ENCODE measurements at places on chromosomes 6 and 20.

DNA sequence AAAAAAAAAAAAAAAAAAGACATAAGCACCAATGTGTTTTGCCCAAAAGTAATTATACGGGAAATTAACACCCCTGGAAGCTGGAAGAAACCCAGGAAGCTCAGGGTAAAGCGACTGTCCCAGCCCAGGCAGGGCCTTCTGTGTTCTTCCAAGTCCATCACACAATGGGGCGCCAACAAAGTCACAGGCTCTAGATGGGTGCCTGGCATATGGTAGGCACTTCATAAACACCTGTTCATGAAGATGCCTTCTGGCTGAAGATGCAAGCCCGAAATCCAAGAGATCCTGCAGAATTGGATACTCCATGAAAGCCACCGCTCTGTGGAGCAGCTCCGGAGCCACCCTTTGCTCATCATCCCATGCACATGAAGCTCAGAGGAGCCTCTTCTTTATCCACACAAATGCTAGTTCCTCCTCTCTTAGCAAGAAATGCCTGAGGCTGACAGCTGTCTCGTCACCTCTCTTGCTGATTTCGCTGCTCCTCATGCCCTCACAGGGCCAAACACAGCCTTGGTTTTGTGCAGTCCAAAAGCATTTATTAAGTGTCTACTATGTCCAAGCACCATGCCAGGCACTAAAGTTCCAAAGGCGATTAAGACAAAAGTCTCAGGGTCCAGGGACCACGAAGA lies 76.6 kb downstream of the TRERF1 start:
- no peak for DNase-seq

DNA sequence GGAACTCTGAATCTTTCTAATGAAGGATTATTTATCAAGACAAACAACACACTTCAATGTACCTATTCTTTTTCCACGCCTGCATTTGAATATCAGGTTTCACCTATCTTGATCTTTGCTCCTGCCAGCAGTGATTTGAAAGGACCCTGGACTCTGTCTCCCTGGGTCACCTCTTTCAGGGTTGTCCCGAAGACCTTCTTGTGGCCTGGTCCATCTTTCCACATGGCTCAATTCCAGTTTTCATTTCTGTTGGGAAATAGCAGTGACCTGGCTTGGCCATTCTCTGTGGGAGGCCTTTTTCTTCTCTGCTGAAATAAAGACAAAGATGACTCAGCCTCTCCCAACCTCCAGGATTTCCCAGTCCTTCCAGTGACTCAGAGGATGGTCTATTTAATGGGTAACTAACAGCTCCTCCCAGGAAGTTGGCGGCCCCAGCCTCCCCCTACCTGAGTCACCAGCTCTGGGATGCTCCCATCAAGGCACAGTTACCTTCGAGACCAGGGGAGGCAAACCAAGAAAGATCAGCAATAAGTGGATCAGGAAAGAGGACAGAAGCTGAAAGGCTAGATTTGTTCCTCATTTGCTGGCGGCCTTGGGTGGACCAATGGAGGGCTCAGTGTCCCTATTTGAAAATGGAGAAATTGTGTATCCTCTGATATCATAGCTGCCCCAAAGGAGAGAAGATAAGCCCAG lies 120.2 kb upstream of the RNF24 start:
- no peak for DNase-seq

DNA sequence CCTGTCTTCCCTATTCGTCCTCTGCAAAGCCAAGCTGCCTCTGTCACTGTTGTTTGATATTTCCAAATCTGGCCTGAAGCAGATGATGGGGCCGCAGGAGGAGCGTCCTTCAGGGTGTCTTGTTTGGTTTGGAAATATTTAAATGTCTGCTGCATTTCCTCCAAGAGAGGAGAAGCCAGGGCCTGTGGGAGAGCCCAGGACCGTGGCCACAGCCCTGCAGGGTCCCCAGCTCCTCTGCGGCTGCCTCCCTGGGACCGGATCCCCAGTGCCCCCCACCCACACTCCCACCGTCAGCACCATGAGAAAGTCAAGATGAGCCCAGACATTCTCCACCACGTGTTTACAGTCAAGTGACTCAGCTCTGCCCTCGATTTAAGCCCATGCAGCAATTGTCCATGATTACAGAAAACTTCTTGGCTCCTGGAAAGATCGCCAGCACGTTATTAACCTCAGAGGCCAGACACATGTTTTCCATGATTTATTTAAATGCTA lies 18.2 kb downstream of the FOXF2 start:
- DNase-seq: no peak

DNA sequence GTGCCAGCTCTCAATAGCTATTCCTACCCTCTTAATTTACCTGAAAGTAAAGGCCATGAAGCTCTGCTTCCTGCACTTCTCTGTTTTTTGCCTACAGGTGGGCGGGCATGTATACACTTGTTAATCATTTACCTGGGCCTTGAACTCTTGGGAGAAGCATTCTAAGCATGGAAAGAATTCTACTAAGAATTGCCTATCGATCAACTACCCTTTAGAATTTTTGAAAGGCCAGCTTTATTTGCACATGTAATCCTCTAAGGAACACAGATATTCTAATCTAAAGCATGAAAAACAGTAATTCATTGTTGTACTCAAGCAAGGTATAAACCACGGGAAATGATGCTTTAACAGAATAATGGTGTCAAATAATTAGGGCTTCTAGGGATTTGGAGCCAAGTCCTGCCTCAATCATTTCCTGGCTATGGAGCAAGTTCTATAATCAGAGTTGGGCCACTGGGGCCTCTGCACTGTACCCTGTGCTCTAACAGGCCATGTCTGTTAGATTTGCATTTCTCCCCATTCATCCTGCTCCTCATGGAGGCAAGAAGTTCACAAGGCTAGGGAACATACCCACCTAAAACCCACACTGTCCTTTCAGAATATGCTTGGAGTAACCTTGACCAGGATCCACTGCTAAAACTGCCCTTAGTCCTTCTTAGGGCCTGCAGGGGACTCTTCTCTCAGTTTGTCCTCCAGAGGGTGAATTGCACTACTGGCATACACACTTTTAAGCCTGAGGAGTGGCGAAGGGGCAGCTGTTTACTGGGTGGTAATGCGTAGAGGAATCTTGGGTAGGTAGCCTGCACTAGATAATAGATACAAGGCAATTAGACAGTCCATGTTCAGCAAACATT lies 276.4 kb upstream of the JAG1 start:
- DNase-seq: no peak

GRCh38 chr6:36347621-36348020 lies 10.9 kb upstream of the BNIP5 start:
- DNase-seq: no peak

DNA sequence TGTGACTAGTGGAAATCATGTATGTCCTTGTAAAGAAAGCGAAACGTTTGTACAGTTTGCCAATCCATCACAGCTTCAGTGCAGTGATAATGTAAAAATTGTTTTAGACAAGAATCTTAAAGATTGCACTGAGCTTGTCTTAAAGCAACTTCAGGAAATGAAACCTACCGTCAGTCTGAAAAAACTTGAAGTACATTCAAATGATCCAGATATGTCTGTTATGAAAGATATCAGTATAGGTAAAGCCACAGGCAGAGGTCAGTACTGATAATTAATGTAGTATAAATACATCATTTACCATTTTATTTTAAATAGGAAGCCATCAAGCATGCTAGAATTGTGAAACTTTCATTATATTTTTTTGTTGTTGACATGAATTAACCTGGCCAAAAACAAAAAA lies 60.9 kb upstream of the SMIM8 start:
- no peak for DNase-seq

DNA sequence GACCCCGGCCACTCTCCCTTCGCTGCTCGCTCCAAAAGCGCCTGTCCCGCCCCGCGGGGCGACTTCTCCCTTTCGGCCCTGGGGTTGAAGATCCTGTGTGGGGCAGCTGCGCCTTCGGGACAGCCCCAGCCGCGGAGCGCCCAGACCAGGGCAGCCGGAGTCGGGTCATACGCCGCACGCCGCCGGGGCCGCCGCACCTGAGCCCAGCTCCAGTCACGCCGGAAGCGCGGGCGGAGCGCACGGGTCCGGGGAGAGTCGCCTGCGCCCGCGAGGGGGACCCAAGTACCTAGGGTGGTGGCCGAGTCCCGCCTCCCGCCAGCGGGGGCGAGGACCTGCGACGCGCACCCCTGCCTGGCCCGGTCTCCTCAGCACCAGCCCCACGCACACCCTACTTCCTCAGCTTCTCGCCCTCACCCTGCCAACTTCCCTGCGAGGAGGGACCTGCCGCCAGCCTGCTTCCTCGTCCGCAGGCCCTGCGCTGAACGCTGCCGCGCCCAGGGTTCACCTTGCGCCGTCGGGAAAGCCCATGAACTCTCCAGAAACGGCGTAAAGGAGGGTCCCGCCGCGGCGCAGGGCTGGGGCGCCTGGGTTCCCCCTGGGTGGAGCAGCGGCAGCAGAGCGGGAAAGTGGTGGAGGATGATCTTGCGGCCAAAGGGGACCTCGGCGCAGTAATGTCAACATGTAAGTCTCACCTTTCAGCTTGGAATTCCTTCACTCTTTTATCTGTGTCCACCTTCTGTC lies at the start of gene ADGRG6:
Gene ADGRG6, plus strand, starts transcription at position 357 of the 741 bp plus-strand sequence. Its CDS starts 323 bp downstream, at position 680.
- no peak for DNase-seq

GRCh38 chr6:37528541-37528940 lies 28.8 kb upstream of the CCDC167 start:
- DNase-seq: no peak

DNA sequence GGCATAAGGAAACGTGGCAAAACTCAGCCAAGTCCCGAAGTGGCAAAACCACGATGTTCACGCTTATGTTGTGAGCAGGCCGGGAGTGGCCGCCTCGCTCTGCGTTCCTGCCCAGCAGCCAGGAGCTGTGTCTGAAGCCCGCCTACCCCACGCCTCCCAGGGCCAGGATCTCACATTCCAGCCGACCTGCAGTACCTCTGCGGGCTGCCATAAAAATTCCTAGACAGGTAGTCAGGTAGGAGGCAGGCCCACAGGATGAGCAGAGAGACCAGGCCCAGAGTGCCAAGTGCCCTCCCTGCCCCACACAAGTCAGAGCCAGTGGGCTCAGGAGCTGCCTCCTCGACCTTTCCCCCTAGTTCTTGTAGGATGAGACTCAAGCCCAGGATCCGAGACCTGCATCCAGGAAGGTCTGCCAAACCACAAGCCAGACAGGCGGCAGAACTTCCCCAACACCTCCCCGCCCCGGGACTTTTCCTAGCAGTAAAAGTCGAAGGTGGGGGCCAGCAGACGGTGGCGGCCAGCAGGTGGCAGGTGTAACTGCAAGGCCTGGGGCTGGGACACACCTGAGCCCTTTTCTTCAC lies 16.7 kb downstream of the PMEPA1 start:
- no peak for DNase-seq

- DNase-seq: no peak
Observed at GRCh38 chr20:49345524-49345923, 67.7 kb upstream of the ZNFX1 start.
